ENCODE measurements at places on chromosomes 5 and 9.

- no peak for DNase-seq
Observed at GRCh38 chr9:92147030-92147851, 32.0 kb upstream of the SPTLC1 start.

GRCh38 chr5:111308951-111309350, 84.8 kb downstream of the CAMK4 start:
- no peak for DNase-seq

DNA sequence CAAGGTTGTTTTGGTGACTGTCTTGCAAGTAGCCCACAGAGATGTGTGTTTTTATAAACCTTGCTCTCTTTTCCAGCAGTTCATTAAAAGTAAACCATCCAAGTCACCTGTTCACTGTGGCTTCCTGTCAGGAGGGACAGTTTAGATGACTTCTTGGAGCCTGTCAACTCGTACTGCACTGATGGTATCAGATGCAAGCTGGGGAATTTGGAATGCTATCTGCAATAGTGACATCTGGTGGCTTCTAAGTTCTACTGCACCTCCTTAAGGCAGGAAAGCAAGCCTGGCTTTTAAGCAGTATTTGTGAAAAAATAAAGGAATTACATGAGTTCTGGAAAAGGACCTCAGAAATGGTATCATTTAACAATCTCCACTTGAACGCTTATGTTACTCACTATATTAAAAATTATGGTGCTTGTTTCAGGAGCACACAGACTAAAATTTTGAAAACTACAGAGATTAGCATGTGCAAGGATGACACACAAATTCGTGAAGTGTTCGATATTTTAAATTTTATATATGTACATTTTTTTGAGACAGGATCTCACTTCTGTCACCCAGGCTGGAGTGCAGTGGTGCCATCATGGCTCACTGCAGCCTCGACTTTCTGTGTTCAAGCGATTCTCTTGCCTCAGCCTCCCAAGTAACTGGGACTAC, 164.0 kb downstream of the TTC39B start:
- no peak for DNase-seq

DNA sequence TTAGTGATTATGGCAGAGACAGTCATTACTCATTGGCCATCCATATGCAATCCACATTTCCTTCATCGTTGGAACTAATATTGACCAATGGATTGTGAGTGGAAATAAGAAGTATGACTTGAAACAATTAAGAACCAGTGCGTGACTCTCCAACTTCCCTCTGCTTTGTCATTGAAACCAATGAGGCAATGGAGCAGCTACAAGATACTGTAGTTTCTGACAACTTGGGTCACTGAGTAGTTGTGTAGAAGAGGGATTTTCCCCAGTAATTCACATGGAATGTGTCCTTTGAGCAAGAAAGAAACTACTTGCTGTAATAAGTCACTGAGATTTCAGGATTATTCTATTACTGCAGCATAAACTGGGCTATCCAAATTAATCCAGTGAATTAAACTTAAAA, 785.3 kb upstream of the RIOK2 start:
- no peak for DNase-seq

DNA sequence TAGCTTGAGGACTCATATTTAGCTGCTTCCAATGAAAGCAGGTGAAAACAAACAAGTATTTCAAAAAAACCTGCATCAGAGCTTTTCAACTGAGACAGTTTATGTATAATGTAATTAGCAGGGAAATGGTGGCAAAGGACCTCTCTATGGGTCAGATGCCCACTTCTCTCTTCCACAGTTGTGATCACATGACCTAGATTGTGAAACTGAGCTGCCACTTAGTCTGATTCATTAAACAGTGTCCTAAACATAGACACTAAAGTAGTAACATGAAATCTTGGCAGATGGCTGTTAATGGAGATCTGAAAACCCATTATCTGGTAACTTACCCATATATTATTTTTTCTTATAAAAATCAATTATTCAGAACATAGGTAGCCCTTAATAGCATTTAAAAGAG, 663.6 kb upstream of the RIOK2 start:
- no peak for DNase-seq

GRCh38 chr9:115671236-115671962, 482.2 kb upstream of the PAPPA start:
- DNase-seq = no peak

Measured in stimulated activated naive B cell treated with anti-CD40 and anti-IgM and Interleukin-4, amounts not matched to agents 10 μg/mL and 1 μg/mL and 100 μg/mL, for 72 hours (primary cell).